NCI-H446 (cell line): ENCODE measurements at places on chromosomes 7 and 10.

DNA sequence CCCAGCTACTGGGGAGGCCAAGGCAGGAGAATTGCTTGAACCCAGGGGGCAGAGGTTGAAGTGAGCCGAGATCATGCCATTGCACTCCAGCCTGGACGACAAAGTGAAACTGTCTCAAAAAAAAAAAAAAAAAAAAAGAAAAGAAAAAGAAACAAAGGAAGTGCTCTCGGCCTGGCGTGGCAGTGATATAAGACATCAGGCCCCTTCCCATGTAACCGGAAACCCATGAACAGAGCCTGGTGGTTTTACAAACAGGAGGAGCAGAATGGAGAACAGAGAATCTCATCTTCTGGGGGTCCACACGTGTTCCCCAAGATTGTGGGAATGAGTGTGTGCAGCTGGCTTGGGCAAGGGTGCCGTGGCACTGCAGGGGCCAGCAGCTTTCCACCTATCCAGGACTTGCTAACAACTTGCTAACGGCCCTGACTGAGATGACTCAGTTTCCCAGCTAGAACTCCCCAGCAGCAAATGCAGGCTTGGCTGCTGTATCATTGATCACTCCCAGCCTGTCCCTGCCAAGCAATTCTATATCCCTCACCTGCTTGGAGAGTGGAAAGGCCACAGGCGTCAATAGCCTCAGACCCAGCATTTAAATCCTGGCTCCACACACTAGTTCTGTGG lies 103.0 kb downstream of the COL26A1 start:
- no peak for DNase-seq

- no peak for DNase-seq
These were observed 448 bp upstream of the GOLGA7B start for GRCh38 chr10:97849103-97849686.

- DNase-seq, result no peak
These were observed 64.3 kb downstream of the EEPD1 start for GRCh38 chr7:36217211-36217960.

DNA sequence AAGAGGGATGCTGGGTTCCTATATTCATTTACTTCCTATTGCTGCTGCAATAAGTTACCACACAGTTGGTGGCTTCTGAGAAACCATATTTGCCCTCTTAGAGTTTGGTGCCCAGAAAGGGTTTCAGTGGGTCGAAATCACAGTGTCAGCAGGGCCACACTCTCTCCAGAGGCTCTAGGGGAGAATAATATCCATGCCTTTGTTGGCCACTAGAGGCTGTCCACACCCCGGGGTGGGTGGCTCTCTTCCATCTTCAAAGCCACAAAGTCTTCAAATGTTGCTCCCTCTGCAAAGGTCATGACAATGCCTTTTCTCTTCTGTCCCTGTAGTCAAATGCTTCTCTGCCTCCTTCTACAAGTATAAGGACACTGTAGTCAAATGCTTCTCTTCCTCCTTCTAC lies 989.4 kb downstream of the CCSER2 start:
- DNase-seq, result no peak

DNA sequence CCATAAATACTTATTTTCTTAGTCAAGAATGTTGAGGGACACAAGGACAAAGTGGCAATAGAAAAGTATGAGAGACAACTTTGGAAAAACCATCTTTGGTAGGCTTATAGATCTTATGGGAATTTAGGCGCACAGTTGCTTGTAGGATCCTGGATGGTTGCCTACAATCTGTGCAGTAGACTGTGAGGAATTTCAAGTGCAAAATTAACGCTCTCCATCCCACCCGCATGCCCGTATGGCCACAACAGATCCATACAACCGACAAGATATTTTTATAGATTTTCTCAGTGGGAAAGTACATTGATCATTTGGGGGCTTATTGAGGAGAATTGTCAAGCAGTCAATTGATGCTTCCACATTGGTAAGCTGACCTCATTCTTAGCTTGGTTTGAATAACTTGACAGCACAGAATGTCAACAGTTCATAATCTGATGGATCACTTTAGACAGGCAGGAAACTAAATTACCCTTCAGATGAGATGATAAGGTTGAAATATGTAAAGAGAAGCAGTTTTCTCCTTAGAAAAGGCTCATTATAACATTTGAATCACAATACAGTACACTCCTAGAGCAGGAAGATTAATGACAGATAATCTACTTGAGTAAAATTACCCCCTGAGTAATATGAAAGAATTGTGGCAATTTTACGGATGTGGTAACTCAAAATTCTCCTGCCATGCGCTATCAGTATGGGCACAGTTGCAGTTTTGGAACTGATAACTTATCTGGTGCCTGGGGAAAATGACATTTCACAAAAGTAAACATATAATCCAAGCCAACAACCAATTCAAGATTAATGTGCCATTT lies 479.7 kb downstream of the KIF20B start:
- peak; percentile 66 for DNase-seq

DNA sequence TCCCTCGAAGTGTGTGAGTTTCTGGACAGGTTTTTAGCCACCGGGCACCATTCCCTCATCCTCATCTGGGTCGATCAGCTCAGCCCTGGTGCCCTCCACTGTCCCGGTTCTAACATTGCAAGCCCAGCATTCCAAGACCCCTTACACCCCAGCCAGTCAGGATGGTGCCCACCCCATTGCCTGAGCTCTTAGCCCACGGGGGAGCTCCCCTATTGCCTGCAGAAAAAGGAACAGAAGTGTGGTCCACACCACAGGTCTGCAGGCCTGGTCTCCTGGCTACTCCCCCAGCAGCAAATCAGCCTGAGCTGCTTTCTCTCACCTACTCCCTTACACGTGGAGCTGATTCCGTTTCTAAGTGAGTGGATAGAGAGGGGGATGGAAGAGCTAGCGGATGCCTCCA lies 4.8 kb downstream of the CALML5 start:
- no peak for DNase-seq

DNA sequence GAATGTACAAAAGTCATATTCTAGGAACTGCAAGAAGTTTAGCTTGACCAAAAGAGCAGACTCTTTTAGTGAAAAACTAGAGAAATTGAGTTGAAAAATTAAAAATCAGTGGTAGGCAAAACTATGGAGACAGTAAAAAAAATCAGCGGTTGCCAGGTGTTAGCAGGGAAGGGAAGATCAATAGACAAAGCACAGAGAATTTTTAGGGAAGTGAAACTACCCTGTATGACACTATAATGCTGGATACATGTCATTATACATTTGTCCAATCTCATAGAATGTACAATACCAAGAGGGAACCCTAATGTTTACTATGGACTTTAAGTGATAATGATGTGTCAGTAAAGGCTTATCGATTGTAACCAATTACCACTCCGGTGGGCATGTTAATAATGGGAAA lies 761.9 kb downstream of the MAGI2 start:
- DNase-seq, result no peak

DNA sequence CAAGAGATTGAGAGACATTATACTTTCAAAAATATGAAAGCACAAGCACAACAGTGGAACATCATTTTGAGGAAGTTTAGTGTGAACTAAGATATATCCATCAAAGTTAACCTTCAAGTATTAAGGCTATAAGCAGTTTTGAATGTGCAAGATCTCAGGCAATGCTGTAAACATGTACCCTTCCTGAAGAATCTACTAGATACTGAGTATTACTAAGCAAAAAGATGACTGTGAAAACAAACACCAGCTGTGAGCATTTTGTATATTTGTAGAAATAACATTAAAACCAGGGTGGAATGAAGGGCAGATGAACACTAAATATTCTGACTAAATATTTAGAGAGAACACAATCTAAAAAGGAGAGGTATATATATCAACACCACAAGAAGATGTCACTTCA lies 41.3 kb upstream of the ADRA2A start:
- DNase-seq, result no peak

GRCh38 chr10:64011912-64012714 lies 490.9 kb downstream of the REEP3 start:
- DNase-seq, result no peak

GRCh38 chr7:21200503-21200902 lies 227.4 kb upstream of the SP4 start:
- no peak for DNase-seq

- DNase-seq, result no peak
These were observed 80.2 kb downstream of the SEMA3C start for GRCh38 chr7:80838643-80839042.

GRCh38 chr10:5018134-5018533 lies 14.5 kb upstream of the AKR1C2 start:
- no peak for DNase-seq

- DNase-seq, result peak; percentile 80
These were observed 95.5 kb downstream of the PPP1R17 start for GRCh38 chr7:31782411-31782991.

GRCh38 chr10:131178521-131179331 lies 132.8 kb downstream of the TCERG1L start:
- DNase-seq, result no peak

- DNase-seq, result no peak
These were observed 55.5 kb downstream of the VWA2 start for GRCh38 chr10:114294549-114294948.

GRCh38 chr7:152870106-152870693 lies 110.6 kb downstream of the ACTR3B start:
- DNase-seq, result no peak

DNA sequence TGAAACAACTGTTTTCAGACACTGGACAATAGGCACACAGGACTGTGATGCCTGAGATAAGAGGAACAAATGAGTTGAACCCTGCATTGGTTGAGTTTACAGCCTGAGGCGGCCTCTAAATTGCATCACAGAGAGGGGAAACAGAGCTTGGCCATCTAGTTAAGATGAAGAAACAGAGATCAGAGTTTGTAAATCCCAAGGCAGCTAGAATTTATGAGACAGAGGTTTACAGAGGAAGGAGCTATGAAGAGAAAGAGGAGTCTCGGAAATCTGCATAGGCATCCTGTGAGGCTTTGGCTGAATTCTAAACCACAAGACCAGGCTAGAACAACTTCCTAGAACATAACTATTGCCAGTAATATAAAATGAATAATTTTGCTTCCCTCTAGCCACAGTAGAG lies 41.0 kb upstream of the OIT3 start:
- no peak for DNase-seq

DNA sequence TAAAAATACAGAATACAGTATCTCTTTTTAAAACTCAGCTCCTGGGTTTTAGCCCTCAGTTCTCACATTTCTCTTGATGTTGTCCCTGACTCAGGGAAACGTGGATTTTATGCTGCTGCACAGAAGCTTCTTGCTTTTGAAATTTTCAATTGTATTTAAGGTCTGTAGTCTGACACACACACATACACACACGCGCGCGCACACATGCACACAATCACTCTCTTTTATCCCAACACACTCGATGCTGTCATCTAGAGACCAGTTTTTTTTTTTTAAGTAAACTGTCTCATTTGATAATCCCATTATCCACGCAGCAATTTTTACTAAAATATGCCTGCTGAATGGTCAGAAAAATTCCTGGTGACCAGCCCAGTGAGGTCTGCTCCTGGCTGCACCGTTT lies 108.6 kb downstream of the KMT2E start:
- no peak for DNase-seq

- DNase-seq, result no peak
These were observed 22.4 kb downstream of the CFAP69 start for GRCh38 chr7:90267263-90267858.

GRCh38 chr7:111910656-111911055 lies 295.5 kb downstream of the DOCK4 start:
- no peak for DNase-seq

- no peak for DNase-seq
These were observed 34.5 kb upstream of the LYZL1 start for GRCh38 chr10:29254123-29255046.

GRCh38 chr10:83880252-83880791 lies 259.0 kb upstream of the GHITM start:
- DNase-seq, result no peak

DNA sequence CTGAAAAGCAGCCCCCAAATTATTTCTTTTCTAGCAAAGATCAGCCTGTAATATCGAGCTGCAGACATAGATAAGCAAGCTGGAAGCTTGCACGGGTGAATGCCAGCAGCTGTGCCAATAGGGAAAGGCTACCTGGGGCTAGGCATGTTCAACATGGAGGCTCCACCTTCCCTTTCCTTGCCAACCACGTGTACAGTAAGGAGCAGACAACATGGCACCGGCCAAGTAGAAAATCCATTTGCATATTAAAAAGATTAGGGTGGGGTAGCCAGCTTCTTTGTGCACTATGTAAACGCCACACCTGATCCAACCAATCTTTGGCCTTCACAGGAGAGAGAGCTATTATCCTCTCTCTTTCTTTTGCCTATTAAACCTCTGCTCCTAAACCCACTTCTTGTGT lies 56.7 kb upstream of the SEPHS1 start:
- no peak for DNase-seq

- no peak for DNase-seq
These were observed 92.9 kb downstream of the MDFIC start for GRCh38 chr7:115014794-115015193.

- no peak for DNase-seq
These were observed 118.3 kb upstream of the ZNF438 start for GRCh38 chr10:31149835-31150512.

DNA sequence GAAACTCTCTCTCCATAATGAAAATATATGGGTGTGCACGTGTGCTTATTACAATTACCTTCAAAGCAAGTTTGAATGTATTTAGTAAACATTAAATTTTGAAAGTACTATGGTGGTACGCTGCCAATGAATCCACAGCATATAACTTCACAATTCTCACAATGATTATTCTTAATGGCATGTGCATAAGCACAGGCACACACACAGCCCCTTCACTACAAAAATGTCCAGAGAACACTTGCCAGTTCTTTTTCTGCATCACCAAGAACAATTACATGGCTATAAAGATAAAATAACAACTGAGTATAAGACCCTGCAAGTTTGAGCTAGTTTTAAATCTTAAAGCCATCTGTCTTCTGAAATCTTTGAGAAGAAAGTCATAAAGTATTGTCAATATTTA lies 22.2 kb downstream of the SGCE start:
- DNase-seq, result no peak

DNA sequence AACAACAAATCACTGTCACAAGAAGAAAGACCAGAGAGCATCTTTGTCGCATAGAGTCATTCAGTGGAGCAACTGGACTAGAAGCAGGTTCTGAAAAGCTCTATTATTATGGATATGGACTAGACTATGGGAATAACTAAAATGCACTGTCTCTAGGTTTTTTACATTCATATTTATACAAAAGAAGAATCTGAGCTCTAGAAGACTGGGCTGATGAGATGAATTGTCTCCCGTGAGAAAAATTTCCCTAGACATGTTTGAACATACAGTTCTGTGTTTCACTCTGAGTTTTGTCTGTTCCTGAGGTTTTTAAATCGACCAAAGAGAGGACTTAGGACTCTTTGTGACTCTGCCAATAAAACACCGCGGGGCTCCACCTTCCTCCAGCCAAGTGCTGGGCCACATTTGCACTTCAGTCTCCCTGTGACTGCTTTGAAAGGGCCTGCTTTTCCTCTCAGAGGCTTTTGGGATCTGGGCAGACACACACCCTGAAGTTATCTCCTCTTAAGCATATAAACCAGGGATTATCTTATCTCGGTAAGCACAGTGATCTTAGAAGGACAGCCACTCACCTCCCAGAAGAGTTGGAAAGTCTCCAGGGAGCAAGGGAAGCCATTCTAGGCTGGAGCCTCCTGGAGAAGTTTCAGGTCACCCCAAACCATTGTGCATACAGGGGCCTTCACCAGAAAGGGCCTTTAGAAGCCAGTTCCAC lies 101.0 kb upstream of the JCAD start:
- DNase-seq, result no peak
